ENCODE measurements at places on chromosomes 1 and 21.
A peak's percentile ranks its signal among the peaks of the same experiment; 100 is the strongest.

DNA sequence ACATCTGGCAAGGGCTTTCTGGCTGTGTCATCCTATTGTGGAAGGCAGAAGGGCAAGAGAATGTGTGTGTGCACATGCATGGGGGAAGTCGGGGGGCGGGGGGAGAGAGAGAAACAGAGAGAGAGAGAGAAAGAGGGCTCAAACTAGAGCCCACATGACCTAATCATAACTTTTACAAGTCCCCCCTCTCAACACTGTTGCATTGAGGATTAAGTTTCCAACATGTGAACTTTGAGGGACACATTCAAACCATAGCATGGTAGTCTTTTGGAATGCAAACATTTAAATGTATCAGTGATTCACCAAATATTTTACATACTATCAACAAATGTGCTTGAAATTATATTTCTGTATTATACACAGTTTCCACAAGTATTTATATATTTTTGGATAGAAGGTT lies 655.4 kb upstream of the B3GALT2 start:
- no peak for DNase-seq

DNA sequence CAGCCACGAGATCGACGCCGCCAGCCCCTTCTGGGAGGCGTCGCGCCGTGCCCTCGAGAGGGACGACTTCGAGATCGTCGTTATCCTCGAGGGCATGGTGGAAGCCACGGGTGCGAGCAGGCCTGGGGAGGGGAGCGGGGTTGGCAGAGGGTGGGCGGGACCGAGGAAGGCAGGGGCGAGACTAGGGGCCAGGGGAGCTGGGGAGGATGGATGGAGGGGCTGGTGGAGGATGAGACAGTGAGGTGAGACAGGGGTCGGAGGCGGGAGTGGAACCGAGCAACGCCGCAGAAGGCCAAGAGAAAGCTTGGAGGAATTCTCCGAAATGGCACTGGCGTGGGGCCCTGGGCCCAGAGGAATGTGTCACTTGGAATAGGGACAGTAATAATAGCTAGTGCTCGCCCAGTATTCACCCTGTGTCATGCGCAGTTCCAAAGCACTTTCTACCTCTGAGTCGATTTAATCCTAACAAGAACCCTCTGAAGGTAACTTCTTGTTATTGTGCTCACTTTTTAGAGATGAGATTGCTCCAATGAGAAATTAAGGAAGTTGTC lies 3.5 kb downstream of the KCNJ9 start:
- DNase-seq = no peak

DNA sequence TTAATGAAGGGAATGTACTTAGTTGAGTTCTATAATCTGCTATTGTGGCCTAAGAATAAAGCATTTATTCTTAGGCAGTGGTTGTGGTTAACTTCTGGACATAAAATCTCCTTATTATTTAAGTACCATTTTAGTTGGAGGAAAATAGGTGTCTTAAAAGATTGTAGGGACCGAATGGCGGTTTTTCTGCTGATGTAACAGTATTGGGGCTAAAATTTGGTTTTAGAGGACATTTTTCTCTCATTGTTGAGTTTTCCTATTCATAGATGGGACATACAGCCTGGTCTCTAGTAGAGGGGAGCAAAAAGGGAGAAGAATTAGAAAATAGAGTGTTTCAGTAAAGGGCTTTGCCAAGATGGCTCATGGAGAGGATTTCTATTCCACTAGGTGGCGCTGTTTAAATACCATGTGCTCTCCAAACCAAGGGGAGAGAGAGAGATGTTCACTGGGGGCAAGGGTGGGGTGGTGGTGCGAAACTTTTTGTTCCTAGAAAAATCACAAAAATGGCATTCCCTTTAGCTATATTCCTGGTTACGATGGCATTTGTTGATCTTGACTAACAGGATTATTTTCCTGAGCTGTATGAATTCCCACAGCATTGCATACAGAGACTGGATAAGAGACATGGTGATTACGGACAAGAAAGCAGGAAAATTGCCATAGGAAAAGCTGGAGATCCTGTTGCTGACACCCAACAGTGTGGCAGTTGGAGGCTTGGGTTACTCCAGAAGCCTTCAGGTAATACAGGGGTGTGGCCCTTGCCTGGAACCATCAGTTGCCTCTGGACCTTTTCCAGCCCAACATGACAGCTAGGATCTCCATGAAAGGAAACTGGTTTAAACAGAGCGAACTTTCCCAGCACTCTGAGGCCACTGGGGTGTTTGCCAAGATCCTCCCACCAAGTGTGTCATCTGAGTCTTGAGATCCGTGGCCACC lies 18.2 kb upstream of the FCGR2A start:
- peak; percentile 6 for DNase-seq

DNA sequence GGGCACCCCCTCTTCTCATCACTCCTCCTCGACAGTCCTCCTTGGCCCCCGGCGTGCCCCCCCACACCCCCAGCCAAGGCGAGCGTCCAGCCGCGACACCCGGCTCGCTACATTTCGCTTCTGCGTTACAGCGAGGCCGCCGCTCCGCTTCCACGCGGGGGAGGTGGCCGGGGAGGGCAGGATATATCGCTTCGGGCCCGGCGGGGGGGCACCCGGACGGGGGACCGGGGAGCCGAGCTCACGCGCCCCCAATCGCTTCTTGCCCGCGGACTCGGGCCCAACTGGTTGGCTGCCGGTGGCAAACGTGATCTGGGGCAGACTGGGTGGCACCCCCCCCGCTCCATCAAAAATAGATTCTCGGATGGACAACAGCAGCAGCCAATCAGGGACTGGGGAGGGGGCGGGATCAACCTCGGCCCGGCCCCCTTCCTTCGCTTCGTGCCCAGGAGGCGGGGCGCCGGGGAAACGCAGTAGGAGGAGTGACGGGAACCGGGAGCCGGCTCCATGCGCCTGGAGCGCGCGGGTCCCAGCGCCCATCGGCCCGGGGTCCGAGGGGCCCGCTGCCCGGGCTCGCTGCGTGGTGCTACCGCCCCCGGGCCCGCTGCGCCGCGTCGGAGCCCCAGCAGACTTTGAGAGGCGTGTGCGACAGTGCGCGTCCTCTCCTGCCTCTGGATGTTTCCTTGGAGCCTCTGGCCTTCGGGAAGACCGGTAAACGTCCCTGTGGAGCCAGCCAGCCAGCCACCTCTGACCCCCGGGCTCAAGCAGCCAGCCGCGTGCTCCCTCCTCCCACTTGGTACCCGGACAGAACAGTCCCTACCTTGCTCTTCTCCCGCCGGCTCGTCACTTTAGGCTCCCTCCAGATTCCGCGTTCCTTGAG lies at the start of gene SLC41A1:
TSS of gene SLC41A1 (minus strand) at position 321 of the 877 bp plus-strand sequence. CDS start 2,757 bp downstream, outside the sequence.
- peak; percentile 91 for DNase-seq

GRCh38 chr21:39641827-39642450 lies 29.2 kb downstream of the B3GALT5 start:
- no peak for DNase-seq

DNA sequence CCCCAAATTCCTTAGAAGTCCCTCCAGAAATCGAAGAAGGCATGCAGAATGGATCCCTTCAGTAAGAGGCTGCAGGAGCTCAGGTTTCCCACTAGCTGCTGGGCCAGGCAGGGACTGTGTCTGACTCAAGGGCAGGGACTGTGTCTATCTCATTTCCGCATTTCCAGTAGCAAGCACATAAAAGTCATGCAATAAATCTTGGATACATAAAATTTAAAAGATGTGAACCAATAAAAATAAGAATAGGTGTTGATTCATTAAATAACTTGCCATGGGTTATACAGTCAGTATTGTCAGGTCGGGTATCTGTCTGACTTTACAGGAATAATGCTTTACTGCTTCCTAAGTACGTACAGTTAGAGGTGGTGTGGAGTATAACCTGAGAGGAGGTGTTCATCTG lies 15.2 kb downstream of the PM20D1 start:
- no peak for DNase-seq

DNA sequence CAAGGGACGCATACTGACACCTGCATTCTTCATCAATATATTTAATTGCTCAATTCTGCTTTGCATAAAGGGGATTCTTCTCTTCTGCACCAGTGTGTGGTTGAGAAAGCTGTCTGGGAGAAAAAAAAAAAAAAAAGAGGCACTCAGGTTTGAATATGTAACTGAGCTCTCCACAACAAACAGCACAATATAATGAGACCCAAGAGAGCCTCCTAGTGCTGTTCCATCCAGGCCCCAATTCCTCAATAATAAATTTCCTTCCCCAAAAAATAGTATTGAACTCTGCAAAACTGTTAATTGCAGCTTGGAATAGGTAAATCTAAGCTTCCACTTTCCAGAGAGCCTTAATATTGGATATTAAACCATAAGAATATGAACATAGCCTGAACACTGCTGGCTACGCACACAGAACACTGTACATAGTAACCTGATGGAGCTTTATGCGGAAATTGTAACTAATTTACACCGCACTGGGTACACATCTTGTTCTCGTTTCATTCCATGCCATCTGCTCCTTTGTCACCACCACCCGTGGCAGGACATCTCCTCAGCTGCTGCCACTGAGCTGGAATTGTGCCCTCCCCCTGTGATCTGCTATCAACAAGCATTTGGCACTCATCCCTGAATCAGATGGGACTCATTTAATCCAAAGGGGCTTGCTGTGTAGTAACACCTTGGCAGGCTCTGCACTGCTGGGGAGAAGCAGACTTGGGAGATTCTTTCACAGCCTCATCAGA lies 272.0 kb downstream of the HHIPL2 start:
- peak; percentile 72 for DNase-seq

GRCh38 chr1:178818416-178818815 lies 52.5 kb downstream of the ANGPTL1 start:
- no peak for DNase-seq

DNA sequence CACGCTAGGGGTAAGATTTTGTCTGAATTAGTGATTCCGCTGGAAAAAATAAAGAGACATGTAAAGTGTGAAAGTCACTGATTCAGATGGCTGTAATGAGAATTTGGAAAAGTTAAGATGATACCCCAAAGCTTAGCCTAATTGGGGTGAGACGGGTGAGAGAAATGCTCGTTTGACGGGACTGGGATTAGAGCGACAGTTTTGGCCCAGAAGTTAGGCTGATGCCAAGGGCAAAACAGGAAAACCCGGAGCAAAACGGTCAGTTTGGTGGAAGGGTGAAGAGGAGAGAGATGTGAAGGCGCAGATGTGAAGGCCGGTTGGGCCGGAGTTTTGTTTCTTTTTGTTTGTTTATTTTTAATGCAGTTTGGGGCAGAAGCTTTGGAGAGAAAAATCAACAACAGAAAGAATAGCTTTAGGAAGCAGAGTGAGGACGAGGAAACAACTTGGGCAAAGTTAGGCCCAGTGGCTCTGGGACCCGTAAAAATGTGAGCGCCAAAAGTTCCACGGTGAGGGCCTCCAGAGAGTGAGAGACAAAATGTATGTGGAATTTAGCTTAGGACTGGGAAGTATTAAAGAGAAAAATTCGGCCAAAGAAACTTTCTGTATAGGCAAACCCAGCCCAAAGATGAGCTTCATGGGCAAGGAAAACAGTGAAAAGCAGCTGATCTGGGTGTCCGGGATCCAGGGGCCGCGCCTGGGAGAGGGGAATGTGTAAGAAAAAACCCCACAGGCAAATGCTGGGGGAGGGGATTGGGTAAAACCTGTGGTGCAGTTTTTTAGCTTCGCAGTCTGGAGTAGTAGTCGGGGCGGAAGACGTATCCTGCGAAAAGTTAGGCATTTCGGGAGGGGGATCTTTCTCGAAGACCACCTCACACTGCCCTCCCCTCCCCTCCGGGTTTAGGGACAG lies 1.2 kb downstream of the DMRTA2 start:
- DNase-seq = no peak

DNA sequence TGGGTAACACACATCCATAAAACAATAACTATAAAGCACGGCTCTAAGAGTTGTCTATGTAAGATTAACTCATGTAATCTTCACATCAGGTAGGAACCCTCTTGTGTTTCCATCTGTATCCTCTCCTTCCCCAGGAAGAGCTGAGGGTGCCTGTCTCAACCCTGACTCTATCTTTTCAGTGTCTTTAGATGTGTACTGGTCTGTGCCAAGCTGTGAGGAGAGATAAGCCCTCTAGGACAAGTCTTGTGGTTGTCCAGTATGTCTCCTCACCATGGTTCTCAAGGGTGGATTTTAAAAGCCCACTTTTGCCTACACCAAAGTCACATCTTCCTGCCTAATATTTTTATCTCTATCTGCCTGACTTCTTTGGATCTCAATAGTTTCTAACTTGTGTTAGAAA lies 300.1 kb downstream of the KCNT2 start:
- no peak for DNase-seq

- DNase-seq = no peak
Measured at GRCh38 chr1:31073044-31073443, 7.5 kb upstream of the PUM1 start.

- DNase-seq = no peak
Measured at GRCh38 chr1:193940176-193940575, 753.8 kb upstream of the B3GALT2 start.

- no peak for DNase-seq
Measured at GRCh38 chr1:78918157-78918556, 88.4 kb downstream of the ADGRL4 start.

- no peak for DNase-seq
Measured at GRCh38 chr1:42319871-42320484, 15.1 kb downstream of the FOXJ3 start.

DNA sequence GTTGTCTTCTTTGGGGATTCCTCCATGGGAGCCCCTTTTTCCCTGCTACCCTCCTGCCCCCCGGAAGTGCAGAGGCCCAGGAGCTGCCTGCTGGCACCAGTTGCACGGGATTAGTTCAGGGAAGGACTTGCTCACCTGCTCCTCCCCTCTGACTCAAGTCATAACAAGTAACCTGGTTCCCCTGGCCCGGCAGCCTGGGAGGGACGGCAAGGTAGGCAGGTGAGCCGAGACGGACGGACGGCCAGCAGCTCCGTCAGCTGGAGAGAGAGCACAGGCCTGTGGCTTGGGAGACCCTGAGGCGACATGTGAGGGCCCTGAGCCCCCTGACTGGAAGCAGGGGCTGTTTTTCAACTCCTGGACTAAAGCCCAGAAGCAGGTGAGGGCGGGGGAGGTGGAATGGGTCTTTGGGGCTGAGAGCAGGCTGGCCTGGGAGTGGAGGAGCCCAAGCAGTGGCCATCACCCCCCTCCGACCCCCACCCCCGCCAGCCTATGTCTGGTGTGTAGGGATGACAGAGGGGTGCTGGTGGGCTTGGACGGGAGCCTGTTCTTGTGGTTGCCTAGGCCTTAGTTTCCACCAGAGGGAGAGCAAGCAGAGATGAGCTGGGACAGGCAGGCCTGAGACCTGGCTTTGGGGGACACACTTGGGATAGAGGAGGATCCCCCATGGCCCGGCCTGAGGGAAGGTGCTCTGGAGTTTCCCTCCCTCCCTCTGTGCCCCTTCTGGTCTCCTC lies at the start of gene INAVA:
TSS of gene INAVA (plus strand) at position 189 of the 731 bp plus-strand sequence. CDS start 3,501 bp downstream, outside the sequence.
- DNase-seq = no peak

GRCh38 chr21:28235169-28235895 lies 757.3 kb downstream of the LTN1 start:
- no peak for DNase-seq
